ENCODE measurements at places on chromosomes 12 and 14.

DNA sequence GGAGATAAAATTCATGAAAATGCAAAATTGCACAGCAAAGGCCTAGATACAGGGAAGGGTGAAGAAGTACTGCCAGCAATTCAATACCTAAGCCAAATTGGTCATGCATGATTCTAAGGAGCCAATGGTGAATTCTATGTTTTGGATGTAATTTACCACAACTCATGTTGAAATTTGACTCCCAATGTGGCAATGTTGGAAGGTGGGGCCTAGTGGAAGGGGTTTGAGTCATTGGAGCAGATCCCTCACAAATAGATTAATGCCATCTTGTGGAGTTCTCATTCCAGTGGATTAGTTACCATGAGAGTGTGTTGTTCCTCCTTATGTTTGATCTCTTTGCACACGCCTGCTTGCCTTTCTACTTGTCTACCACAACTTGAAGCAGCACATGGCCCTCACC lies 194.0 kb upstream of the ALG10 start:
- no peak for DNase-seq

GRCh38 chr12:68290126-68290525 lies 36.7 kb upstream of the IL22 start:
- DNase-seq = no peak

DNA sequence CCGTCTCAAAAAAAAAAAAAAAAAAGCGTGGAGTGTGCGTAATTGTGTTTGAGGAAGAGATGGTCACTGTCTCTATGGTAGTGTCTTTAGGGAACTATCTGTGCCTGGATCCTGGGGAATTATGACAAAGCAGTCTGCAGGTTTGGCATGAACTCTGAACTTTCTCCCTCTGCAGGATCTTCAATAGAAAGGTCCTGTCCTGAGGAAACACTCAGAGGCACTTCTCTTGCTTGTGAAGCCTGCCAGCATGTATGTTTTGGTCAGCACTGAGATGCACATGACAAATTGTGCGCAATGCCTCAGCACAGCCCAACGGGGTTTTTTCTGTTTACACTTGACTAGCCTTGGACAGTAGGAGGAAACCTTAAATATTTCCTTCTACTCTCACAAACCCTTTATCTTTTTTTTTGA lies 46.6 kb downstream of the ATF7 start:
- DNase-seq = no peak

DNA sequence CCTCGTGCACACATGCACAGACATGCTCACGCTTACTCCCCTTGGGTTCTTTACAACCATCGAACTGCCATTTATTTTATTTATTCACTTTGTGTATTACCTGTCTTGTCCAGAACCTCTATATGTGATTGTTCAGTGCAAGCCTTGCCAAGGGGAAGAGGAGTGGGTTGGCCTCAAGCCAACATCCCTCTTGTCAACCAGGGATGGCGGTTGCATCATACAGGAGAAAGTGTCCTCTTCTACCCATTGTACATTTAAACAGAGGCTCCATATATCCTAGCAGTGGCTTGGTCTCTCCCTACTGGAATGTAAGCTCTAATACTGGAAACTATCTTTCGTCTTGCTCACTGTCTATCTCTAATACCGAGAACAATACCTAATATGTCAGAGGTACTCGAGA lies 108.4 kb downstream of the C12orf42 start:
- DNase-seq = peak; percentile 24

DNA sequence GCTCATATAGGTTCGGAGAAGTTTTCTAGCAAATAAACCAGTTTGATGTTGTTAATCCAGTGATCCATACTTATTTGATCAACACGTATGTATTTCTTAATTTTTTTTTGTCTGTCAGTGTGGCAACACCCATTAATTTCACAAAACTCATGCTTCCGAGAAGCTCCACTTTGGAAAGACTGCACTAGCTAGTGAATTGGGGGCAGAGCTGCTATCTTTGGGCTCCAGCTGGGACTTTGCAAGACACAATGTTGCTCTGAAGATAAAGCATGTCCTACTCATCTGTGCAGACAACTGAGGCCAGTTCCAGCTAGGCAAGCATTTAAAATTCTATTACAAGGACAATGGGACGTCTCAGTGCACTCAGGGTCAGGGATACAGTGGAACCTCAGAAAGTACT lies 298.4 kb downstream of the NUAK1 start:
- DNase-seq = no peak

DNA sequence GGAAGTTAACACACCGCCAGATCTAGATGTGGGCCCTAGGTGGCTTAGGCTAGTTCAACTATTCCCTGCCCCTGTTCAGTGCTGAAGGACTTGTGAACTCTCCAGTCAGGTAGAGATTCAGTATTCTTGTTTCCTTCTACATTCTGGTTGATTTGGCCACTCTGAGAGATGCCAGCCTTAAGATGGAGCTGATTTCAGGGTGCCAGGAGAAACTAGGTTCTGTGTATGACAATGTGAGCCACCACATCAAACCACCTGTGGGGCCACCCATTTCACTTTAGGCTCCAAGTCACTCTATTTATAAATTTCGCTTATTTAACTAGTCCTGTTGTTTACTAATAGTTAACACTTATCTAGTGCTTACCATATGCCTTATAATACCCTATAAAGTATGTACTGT lies 26.0 kb downstream of the FRMD6 start:
- no peak for DNase-seq

Measured in NCI-H1436 treated with DMSO at 0.1 percent for 48 hours (cell line).